Left ventricle myocardium superior (tissue), 1 donor: ENCODE measurements at places on chromosomes 16 and 17. TPM values are rescaled to one million over a fixed set of nuclear protein-coding genes. Genes with fewer than 3 reads are reported as not detected.

GRCh38 chr16:30896261-30896888 is at the start of gene CTF1:
Gene CTF1 (plus strand): TSS chr16:30896614. CDS start chr16:30896644, 30 bp downstream.
- peak; percentile 88 for DNase-seq

- DNase-seq, result no peak
Observed at GRCh38 chr17:78957128-78957527, 22.6 kb downstream of the LGALS3BP start.

DNA sequence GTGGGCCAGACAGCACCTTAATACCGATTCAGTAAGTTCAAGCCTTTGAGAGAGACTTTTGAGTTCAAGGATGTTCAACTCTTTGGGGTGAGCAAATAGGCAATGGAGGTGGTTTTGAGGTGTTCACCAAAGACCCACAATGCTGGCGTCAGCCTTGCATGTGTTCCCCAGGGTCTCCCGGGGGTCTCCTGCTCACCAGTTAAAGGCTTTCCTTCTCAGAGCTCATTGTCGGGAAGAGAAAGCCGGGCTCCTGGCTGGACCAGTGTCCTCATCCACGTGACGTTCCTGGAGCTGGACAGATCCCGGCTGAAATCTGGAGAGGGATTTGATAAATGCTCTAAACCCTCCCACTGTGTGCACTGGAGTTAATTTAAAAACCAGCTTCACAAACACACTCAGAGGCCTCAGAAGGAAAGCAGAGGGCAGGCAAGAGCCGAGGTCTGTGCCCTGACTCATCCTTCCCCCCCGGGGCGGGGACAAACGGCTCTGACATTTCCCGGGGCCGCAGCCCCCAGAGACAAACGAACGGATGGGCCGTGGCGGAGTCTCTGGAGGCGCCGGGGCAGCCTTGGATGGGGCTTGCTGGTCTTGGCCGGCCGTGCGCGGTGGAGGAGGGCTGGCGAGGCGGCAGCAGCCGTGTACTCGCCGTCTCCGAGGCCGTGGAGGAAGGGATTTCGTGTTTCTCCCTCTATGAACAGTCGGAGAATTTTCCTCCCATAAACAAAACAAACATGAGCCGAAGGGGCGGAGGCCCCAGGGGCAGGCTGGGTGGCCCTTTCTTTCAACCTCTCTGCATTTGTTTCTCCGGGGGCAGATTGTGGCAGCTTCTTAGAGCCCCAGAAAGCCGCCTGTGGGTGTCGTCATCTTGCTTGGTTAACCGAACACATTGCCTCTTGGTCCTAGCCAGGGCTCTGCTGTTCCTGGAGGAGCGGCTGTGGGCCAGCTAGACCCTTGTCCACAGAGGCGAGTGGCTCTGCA is 94.2 kb downstream of the NTN1 start:
- peak; percentile 81 for DNase-seq

GRCh38 chr17:206941-207560 is 25.6 kb upstream of the DOC2B start:
- no peak for DNase-seq

GRCh38 chr17:55273579-55274354 is 9.0 kb downstream of the HLF start:
- peak; percentile 90 for DNase-seq

The SULT1A1 gene
- total RNA-seq, result 15.5 TPM

The CPNE7 gene
- total RNA-seq, result not detected

The ESRP2 gene
- total RNA-seq, result 0.87 TPM
